ENCODE measurements at places on chromosomes 2 and 18.

DNA sequence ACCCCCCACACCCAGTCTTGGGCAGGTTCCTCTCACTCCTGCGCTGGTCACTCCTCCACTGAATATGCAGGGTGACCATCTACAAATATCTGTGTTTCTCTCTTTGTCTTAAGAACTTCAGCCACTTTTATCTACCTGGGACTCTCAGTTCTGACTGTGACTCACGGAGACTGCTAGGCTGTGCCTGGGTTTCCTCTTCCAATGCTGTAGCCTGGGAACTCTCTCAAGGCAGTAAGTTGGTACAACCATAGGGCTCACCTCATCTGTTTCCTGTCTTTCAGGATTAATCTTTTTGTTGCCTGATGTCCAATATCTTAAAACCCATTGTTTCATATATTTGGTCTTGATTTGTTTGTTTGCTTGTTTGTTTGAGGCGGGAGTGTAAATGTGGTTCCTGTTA is 47.2 kb upstream of the ZNF396 start:
- no peak for DNase-seq

DNA sequence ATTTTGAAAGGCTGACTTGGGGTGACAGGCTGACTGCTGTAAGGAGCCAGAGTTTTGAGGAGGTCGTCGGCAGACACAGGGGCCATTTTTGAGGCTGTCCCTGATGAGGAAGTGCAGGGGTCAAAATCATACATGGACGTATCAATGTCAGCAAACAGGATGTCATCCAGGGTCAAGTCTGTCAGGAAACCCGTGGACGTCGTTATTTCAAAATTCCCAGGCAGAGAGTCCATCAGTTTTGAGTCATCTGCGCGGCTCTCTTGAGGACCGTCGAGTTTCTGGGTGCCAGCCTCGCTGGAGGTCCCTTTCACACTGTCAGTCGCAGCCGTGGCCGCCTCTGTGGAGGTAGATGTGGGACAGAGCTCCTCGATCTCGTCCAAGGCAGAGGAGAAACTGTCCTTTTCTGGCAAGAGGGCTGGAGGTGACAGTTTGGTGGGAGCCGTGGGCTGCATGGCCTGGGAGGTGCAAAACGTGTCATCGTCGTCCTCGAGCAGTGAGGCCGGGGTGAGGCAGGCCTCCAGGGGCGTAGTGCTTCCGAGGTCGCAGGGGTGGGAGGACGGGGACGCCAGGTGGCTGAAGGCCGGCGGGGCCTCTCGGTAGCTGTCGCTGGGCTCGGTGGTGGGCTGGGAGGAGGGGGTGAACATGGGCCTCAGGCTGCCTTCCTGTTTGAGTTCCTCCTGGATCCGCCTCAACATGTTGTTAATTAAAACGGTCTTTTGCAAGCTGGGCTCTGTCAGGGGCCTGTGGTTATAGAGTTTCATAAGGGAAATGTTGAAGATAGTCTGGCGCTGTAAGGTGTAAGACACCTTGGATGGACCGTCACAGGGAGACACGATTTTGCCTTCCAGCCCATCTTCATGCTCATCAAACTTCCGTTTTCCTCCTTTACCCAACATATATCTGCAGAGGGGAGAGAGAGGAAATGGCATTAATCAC is 17.5 kb downstream of the SERTAD2 start:
- DNase-seq: no peak

DNA sequence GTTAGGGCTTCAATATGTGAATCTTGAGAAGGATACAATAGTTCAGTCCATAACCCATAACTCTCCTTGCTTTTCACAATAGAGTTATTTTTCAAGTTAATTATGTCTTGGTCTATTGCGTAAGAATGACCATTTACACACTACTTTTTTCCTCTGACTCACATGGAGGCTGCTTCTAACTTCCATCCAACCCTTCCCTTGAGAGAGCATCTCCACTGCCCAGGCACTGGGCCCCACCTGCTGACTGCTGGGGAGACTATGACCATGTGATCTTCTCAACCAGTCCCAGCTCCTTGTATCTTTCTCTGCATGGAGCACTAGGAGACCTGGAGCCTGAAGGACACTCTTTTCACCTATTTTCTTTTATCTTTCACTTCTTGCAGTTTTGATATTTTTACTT is 251.5 kb downstream of the GPD2 start:
- no peak for DNase-seq

DNA sequence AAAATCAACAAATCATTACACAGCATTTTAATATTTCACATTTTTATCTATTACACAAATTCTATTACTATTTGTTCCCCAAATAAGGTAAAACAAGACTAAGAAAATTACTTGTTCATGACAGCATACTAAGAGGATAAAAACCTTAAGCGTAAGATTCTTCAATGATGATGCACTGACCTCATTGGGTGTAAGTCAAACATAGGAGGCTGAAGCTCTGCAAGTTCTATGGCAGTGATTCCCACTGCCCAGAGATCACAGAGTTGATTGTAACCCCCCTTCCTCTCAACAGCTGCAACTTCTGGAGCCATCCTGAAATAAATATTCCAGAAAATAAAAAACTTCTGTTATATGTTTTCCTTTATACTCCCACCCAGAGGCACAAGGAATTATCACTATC is 82.2 kb upstream of the CDKL4 start:
- no peak for DNase-seq

DNA sequence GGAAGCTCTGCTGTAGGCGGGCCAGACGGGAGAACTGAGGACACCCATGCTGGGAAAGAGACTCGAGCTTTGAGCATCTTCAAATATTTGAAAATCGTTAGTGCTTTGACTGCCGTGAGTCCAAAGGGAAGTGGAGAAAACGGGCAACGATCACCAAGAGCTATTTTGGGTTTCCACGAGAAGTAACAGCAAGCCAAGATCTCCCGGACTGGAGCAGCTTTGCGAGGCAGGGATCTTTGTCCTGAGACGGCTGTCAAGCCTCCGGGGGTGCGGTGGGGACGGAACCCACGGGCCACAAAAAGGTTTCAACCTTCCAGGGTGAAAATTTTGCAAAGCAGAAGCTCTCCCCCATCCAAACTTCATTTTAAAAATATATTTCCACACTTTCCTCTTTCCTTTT is 195.8 kb downstream of the NDUFA10 start:
- no peak for DNase-seq

DNA sequence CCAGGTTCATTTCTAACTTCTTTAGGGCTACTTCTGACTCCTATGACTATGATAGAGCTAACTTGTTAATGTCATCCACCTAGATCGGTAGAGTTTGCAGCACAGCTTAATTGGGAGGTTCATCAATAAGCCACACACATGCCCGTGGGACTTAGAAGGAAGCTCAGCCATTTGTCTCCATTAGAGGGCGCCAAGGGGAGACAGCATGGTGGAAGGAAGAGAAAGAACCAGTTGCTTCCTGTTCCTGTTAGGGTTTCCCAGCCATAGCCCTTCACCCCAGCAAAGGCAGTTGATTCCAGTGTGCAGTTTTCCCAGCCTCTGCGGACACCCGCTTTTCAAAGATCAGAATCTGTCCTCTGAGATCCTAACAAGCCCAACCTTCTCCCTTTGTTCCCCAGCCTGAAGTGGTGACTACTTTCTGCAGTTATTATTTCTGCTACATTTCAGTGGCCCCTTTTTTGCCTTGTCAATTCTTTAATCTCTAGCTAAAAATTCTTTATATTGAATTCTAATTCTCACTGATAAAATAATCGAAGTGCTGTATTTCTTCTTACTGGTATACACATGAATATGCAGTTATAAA is 30.3 kb downstream of the MAIP1 start:
- DNase-seq: peak; percentile 77

DNA sequence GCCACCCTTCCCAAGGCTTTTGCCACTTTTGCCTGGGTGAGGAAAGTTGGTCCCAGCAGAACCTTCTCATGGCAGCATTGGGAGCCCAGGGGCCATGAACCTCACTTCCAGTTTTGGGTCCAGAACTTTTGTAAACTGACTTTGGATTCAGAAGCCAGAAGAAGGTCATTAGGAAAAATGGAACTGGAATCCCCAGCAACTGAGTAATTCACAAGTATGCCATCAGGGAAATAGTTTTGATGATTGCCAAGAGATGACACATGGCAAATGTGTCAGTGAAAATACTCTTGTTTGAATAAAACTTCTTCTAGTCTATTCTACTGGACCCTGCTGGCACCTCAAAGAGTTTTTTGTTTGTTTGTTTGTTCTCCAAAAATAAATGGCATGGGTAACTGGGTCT is 203.7 kb downstream of the SETBP1 start:
- no peak for DNase-seq

GRCh38 chr2:150598383-150598782 is 110.9 kb upstream of the RND3 start:
- DNase-seq: no peak

DNA sequence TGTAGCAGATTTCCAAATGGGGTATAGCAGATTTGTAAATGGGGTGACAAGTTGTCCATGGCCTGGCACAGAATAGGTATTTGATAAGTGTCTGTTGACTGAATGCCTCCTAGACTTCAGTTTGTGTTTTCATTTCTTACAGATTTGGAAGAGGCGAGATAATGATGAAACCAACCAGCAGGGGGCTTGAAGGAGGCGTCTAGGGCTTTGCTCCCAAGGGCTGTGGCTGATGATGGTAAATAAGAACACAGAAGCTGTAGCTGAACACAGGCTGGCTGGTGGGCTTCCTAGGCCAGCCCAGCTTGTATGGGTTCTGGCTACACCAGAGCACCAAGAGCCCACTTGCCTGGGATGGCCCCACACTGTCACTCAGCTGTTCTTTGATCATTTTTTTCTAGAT is 19.4 kb downstream of the SFTPB start:
- peak; percentile 53 for DNase-seq

GRCh38 chr2:27086090-27086723 is 365 bp upstream of the KHK start:
- DNase-seq: peak; percentile 94

DNA sequence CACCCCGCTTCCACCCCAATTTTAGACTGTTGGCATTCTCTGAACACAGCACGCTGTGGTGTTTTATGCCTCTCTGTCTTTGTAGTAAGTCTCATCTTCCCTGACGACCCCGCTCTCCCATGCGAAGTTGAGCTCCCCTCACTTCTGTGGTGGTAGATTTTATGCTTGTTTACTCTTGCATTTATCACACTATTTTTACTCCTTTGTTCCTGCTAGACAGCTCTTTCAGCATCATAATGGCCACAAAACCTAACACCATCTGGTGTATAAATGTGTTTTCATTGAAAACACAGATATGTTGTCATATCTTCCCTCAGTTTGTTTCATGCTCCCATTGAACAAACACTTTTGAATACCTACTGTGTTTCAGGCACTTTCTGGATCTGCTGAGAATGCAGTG is 57.1 kb downstream of the PKP4 start:
- DNase-seq: no peak

DNA sequence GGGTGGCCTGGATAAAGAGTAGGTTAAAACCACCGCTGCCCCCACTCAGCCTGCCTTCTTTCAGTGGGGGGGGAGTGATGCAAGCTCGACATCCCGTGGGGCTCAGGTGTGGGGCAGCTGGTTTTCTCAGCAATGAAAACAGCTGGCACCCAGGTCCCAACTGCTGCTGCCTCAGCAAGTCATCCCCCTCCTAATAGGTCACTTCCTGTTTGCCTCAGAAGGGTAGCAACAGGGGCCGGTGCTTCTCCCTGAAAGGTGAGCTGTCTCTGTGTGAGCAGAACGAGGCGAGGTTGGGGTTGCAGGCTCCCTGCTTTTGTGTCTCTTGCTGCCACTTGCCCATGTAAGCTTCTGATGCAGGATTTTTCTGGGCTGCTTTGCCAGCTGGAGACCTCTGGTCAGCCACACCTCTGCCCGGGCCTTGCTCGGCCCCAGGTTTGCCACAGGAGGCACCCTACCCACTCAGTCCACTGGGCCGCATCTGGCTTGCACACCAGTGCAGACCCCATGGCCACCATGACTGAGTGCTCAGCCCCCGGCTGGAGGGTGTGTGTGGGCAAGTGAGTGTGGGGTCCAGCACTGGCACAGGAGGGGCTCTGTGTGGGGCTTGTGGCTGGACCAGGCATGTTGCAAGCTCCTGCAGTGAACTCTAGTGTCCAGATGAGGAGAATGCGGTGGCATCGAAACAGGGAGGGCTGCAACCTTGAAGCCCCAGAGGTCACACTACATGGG is 11.5 kb upstream of the ASB1 start:
- DNase-seq: no peak

GRCh38 chr2:58871469-58872142 is 630.5 kb upstream of the FANCL start:
- DNase-seq: peak; percentile 17

DNA sequence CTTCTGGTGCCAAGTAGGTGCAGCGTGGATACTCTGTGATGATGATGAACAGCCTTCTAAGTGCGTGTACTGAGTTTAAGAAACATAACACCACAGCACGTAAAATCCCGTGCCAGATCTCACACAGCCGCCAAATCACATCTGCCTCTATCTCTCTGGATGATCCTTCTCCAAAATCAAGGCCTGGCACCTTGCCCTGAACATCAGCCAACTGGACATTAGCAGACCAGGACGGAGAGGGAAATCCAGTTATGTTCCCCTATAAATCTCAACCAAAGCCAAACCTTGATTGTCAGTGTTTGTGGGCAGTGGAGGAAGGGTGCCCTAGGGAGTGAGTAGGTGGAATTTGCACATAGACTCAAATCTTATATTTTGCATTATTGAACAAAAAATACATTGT is 164.3 kb downstream of the MIB1 start:
- DNase-seq: no peak

GRCh38 chr2:1717113-1717512 is 27.2 kb downstream of the PXDN start:
- no peak for DNase-seq

- DNase-seq: peak; percentile 92
These were observed 82.4 kb downstream of the DDX1 start for GRCh38 chr2:15673919-15674636.

- peak; percentile 57 for DNase-seq
These were observed 17.1 kb upstream of the VPS4B start for GRCh38 chr18:63439334-63439733.

DNA sequence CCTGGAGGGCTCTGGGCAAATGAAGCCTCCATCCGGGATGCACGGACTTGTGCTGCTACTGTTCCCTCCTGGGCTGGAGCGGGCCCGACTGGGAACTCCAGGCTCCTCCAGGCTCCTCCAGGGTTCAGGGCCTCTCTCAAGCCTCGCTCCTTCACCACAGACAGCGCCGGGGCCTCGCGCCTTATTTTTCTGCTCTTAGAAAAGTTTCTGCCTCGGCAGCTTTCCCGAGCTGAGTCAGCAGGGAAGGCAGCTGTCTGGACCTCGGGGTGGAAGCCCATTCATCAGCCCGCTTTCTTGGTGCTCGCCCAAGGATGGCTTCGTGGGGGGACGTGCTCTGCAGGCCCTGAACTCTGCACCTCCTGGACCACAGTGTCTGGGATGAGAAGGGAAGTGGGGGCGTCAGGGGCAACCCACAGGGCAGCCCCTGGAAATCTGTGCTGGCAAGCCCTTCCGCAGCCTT is 12.9 kb upstream of the TEX51 start:
- DNase-seq: no peak

DNA sequence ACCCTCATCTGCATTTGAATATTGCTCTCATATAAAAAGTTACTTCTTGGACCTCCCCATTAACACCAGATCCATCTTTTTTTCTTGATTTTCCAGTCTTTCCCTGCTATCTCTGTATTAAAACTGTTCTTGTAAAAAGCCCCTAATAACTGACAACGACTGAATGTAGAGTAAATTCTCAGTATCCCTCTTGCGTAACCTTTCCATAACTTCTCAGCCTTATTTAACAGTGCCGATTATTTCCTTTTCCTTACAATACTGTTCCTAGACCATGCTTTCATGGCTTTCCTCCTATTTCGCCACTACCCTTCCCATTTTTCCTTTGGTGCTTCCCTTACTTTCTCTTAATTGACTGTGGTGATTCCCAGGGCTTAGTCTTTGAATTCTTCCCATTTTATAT is 348.9 kb upstream of the DSEL start:
- DNase-seq: no peak

Measured in ACHN (cell line).